ENCODE measurements at places on chromosomes 6 and 20. TPM values are rescaled to one million over a fixed set of nuclear protein-coding genes. Genes with fewer than 3 reads are reported as not detected.

DNA sequence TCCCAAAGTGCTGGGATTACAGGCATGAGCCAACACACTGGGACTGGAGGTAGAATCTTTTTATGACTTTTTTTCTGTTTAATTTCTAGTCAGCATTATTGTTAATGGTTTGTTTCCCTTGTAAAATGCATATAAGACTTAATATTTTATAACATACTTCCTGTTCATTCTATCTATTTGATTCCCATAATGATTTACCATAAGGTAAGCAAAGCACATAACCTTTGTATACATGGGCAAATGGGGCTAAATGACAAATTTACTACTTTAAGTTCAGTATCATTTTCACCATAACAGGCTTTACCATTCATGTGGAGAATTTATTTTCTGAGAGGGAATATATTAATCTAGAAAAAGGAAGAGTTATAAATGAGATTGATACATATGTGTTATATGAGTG lies 24.3 kb downstream of the VTA1 start:
- no peak for DNase-seq

DNA sequence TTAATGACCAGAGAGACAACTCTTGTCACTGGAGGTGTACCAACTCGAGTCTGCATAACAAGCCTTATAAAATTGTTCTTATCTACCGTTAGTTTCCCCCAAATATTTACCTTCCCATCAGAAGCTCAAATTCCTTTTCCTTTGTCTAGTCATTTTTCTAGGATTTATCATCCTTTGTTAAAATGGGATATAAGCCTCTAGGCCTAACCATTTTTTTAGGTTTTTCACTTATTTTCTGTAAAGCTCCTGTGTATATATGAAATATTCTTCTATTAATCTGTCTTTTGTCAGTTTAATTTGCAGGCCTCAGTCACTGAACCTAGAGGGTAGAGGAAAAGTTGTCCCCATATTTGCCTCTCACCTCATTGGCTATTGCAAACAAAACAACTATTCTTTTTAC lies 99.6 kb upstream of the TNFAIP3 start:
- no peak for DNase-seq

Gene CDH26
- not detected for total RNA-seq

DNA sequence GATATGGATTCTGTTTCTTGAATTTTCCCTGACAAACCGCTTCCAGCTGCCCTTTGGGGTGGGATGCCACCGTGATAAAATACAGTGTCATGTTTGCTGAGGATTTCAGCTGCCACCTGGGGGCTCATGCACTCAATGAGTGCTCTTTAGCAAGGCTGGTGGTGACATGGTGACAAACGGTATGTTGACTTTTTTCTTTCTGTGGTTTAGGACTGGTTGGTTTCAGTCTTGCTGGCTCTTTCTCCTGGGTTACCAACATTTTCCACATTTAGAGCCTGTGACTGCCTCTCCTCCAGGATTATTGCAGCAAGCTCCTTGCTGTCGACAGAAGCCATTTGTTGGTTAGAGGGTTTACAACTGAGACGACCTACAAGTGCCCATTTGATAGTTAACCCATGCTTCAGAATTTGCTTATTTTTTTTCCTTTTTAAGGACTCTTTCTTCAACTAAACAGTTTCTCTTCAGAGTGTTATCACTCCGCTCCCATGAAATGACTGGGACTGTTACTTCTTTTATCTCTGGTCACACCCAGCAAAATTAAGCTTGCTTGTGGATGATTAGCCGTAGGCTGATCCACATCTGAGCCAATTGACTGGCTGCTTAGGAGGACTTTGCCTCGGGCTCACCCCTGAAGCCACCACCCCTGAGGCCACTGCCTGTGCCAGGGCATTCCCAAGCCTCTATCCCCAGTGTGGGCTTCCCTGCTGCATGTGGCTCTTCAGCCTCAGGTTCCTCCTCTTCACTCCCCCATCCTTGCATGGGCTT lies 48.4 kb upstream of the CDYL start:
- no peak for DNase-seq

DNA sequence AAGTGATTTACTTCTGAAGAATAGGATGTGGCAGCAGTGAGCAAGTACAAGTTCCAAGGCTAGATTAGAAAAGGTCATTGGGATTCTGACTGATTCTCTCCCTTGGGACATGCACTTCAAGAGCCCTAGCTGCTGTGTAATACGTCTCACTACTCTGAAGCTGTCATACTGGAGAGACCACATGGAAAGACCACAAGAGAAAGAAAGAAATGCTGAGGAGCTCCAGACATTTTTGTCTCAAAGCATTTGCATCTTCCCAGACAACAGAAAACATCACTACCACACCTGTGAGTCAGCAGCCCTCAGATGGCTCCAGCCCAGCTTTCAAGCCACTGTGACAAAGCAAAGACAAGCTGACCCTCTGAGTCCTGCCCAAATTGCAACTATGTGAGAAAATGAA lies 20.7 kb downstream of the TENT5A start:
- DNase-seq = no peak
